ENCODE measurements at places on chromosomes 11 and 22.

DNA sequence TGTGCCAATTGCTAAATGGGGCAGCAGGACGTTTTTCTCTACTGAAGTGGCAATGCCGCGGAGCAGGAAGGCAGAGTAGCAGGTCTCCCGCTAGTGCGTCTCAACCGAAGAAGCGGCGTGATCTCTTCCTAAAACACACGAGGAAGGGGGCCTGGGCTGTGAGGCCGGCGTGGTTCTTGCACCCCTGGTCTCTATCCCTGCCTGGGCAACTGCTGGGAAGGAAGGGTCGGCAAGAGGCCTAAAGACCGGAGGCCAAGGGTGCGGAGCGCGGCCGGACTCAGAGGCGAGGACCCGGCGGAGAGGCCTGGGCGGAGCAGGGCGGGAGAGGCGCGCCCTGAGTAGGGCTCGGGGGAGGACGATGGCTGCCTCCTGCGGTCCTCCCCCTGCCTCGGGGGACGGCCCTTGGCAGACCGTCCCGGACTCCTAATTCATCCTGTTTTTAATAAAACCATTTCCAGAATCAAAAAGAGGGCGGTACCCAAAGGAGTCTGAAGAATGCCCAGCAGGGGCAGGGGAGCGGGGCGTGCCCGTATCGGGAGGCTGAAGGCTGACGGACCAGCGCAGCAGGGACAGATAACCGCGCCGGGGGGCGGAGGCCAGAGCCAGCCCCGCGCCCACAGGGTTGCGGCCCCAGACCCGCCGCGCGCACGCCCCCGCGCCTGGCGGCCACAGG, 572 bp upstream of the APLP2 start:
- DNase-seq: peak; percentile 90

- DNase-seq: no peak
Observed at GRCh38 chr11:120173807-120174206, 35.9 kb upstream of the TRIM29 start.

DNA sequence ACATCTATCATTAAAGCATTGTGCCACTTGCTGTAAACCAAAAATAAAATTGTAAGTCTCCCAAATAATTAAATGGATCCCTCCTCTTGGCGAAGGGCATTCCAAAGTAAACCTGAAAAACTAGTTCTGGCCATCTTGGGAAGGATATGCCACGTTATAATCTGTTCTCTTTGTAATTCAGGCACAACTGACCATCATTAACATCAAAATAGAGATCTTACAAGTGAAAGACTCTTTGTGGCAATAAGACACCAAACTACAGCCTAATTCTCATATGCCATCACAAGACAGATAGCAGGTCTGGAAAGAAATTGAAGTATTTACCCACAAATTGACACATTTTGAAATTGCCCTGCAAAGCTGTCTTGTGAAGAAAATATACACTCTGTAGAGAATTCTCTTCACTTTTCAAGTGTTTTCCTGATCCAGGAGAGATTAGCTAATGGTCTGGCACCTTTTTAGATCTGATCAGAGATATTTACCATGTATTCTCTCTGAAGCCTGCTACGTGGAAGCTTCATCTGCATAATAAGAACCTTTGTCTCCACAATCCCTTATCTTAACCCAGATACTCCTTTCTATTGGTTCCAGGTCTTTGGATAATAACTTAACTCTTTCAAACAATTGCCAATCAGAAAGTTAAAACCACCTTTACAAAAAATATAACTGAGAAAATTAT, 630.4 kb upstream of the CCDC179 start:
- no peak for DNase-seq

GRCh38 chr22:45154383-45154782, 9.3 kb upstream of the NUP50 start:
- DNase-seq: peak; percentile 72

GRCh38 chr22:17890245-17890671, 116.0 kb upstream of the BID start:
- no peak for DNase-seq

DNA sequence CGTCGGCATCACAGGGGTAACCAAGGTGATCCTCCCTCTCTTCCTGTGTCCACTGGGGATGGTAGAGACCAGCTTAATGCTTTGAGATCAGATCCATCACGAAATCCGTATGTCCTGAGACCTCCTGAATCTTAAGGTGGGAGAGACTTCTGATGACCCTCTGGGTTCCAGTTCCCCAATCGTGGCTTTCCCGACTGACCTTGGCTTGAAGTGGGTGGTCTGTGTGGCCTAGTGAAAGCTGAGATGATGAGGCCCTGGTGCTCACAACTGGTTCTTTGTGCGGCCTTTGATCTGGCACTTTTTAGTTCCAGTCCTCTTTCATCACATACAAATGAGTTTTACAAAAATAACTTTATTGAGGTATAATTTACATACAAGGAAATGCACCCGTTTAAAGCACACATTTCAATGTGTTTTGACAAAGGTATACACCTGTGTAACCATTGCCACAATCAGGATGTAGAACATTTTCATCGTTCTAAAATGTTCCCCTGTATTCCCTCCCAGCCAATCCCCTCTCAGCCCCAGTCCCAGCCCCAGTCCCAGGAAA, 6.1 kb downstream of the MIAT start:
- no peak for DNase-seq

DNA sequence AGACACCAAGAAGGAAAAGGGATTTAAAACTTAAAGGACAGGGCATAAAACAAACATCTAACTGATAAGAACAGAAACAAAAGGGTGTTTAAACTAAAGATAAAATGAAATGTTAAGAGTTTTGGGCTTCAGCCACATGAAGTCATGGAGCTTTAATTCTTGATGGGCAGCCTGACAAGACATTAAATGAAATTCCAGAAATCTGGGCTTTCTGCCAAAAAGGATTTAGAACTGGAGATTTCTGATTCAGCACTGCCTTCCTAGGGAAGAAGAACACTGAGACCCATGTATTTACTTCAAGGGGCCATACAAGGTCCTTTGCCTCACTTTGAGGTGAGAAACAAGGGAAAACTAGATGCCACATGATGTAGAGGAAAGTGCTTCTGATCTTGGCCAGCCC, 355.9 kb upstream of the RAG2 start:
- no peak for DNase-seq

DNA sequence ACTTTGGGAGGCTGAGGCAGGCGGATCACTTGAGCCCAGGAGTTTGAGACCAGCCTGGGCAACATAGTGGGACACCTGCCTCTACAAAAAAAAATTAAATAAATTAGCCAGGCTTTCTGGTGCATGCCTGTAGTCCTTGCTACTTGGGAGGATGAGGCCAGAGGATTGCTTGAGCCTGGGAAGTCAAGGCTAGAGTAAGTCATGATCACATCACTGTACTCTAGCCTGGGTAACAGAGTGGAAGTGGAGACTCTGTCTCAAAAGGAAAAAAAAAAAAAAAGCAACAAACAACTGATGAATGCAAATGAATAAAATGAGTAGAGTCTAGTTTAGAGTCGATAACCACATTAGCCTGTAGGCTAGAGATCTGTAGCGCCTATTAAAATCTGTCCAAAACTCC, 3.9 kb upstream of the BCL2L13 start:
- no peak for DNase-seq

GRCh38 chr22:44705022-44705297, 3.0 kb downstream of the PRR5 start:
- DNase-seq: no peak
